ENCODE measurements at places on chromosomes 3 and 15. TPM values are rescaled to one million over a fixed set of nuclear protein-coding genes. Genes with fewer than 3 reads are reported as not detected.

SGO1 gene
- total RNA-seq = 0.19 TPM

ECE2 gene
- total RNA-seq = 6.4 TPM

DNA sequence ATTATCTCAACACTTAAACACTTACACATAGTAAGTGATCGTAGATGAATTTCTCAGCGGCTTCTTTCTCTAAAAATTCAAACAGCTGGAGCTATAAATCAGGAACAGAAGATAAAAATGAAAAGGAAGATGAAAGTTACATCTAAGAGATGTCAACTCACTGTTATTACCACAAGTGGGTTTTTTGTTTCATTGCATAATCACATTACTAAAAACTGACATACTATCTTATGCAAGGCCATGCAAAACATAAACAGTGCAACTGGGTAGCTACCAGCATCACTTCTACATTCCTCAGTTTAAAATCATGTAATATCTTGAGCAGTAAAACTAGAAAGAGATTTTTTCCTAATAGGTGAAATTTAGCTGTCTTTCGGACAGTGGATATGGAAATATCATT lies 14.9 kb downstream of the MINDY4B start:
- DNase-seq = no peak

GOLGA8T gene
- not detected for total RNA-seq

A4GNT gene
- 0.97 TPM for total RNA-seq

DNA sequence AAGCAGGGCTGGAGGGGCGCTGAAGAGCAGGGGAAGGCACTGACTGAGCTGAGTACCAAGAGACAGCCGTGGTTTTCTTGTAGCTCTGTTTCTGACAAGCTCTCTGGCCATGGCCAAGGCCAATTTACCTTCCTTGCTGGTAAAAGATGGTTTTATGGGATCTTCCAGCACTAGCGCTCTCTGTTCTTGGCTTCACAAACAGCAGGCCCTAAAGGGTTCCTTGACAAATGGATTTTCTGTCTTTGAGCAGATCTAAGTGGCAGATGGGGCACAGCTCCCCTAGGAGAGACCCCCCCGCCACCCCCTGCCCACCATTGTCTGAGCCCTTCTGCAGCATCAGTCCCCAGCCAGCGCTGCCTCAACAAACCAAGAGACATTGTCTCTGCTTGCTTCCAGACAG lies 66.6 kb downstream of the GAP43 start:
- DNase-seq = no peak
